Effector CD8-positive, alpha-beta T cell (primary cell): ENCODE measurements at places on chromosomes 11 and 22.

GRCh38 chr22:22730655-22731373 lies 86.4 kb downstream of the GGTLC2 start:
- no peak for DNase-seq

- no peak for DNase-seq
These were observed 776 bp downstream of the NLRX1 start for GRCh38 chr11:119169282-119169719.

- no peak for DNase-seq
These were observed 133.8 kb downstream of the BRD1 start for GRCh38 chr22:49693848-49694247.

DNA sequence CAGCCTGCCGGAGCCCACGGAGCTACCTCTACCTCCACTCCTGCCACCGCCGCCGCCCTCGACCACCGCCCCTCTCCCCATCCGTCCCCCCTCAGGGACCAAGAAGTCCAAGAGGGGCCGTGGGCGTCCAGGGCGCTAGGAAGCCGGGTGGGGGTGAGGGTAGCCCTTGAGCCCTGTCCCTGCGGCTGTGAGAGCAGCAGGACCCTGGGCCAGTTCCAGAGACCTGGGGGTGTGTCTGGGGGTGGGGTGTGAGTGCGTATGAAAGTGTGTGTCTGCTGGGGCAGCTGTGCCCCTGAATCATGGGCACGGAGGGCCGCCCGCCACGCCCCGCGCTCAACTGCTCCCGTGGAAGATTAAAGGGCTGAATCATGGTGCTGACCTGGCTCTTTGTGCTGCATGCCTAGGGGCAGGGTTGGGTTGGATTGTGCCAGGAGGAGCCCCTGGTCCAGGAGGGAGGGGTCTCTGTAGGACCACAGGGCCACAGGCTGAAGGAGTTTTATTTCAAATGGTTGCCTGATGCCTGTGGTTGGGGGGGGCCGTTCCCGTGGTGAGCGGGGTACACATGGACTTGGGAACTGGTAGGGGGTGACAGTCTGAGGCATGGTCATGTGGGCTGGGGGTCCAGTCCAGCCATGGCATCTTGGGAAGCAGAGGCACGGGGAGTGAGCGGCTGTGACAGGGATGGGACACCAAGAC lies 2.3 kb downstream of the PTPRCAP start:
- no peak for DNase-seq

GRCh38 chr11:73356979-73357860 lies 19.0 kb upstream of the RELT start:
- DNase-seq: no peak

- DNase-seq: no peak
These were observed 77.9 kb upstream of the TIMP3 start for GRCh38 chr22:32723643-32724042.

- no peak for DNase-seq
These were observed 2.1 kb downstream of the ADAMTS8 start for GRCh38 chr11:130426223-130426836.

DNA sequence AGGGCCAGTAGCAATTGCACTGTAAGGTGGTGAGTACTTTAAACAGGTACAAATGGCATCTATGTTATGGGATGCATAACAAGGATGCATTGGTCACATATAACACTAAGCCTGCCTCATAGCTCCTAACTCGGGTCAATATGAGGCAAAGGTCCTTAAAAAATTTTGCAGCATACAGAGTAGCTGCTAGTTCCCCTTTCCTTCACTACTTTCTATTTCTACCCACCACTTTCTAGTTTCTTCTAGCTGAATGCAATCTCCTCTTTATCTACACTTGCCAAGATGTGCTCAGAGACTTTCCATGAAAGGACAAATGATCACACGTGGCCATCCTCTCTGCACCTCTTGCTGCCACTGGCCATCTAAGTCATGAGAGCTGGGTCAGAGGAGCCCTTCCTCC lies 9.8 kb downstream of the OR51F2 start:
- no peak for DNase-seq

DNA sequence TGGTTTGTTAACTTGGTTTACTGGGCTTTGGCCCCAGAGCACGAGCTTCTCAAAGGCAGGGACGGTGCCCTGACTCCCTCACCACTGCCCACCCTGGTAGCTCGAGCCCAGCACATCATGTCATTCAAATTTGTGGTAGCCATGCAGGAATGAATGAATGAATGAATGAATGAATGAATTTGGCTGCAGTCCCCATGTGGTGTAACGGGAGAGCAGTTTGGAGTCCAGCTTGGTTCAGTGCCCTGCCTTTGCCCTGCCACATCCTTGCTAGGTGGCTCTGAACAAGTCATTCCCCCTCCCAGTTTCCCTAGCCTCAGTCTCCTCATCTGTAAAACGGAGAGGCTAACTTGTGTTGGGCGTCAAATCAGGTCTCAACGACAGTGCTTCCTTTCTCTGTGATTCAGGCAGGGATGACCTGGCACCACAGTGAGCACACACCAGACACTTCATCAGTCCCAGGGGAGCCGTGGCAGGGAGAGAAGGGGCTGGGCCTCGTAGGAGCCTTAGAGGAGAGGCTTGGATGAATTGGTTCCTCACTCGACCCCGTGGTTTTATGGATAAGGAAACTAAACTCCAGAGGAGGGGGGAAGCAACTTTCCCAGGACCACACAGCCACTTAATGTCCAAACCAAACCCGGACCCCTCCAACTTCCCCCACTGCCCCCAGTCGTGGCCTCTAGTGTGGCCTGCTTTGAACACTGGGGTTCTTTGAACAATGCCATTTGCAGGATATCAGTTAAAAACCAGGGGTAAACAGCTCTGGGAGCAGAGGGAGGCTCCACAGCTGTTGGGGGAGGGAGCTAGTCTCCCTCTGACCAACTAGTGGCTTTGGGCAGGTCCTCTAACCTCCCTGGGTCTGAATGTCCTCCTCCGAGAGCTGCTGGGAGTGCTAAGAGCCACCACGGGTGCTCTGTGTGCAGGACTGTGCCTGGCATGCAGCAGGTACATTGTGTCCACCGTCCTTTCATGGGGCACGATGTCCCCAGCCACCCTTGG lies 86.2 kb downstream of the CACNA1I start:
- DNase-seq: no peak

- no peak for DNase-seq
These were observed 971.4 kb downstream of the BRD1 start for GRCh38 chr22:48856308-48856615.

- no peak for DNase-seq
These were observed 13.9 kb upstream of the SCGB1A1 start for GRCh38 chr11:62404901-62405300.

- no peak for DNase-seq
These were observed 27.1 kb upstream of the OPCML start for GRCh38 chr11:133559382-133559781.

DNA sequence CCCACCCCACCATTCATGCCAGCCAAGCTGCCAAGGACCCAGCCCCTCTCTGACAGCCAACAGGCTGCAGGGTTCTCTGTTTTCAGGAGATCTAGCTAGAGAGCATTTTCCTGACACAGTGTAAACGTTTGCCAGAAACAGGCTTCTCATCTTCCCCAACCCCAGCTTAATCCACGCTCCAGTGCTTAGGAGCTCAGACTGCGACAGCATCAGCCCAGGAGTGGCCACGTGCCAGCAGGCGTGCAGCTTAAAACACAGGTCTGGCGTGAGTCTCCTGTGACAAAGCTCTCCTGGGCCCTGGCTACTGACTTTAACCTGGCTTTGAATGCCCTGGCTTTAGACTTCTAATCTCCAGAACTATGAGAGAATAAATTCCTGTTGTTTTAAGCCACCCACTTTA lies 66.6 kb downstream of the GALNT18 start:
- DNase-seq: no peak

DNA sequence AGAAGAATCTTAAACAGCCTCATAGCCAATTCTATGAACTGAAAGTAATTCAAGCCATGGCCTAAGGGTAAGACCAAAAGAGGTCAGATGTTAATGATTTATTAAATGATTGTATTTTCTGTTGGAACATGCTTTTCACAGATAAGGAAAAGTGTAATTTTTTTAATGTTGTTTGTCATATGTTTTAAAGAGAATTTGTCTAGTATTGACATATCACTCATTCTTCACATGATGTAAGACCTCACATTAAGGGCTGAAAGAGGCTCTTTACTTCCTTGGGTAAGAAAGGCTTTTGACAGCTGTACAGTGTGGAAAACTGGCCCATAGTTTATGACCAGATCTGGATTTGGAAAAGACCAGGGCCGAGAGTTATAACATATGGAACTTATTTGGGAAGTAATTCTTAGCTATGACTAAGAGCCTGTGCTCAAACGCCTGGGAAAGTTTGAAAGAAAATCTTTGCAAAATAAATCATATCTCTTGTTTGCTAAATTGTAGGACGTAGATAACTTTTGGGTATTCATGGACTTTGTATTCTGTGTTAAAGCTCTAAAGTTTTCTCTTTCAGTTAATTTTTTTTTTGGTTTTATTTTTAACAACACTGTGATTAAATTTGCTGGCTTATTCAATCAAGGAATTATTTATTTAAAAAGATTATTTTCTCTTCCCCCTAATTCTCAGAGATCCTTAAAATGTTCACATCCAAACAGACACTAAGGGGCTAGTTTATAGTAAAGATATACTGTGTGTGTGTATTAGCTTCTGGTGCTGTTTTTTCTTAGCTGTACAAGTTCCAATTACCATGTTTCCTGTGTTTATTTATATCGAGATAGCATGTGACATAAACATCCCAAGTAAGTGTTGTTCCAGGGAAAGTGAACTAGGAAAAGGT lies 162.2 kb downstream of the ARHGAP42 start:
- no peak for DNase-seq

- DNase-seq: no peak
These were observed 45.5 kb upstream of the CRYBB3 start for GRCh38 chr22:25153961-25154666.

GRCh38 chr11:35477901-35478300 lies 47.5 kb downstream of the PAMR1 start:
- no peak for DNase-seq

- no peak for DNase-seq
These were observed 640 bp downstream of the PPP1CA start for GRCh38 chr11:67400942-67401494.

DNA sequence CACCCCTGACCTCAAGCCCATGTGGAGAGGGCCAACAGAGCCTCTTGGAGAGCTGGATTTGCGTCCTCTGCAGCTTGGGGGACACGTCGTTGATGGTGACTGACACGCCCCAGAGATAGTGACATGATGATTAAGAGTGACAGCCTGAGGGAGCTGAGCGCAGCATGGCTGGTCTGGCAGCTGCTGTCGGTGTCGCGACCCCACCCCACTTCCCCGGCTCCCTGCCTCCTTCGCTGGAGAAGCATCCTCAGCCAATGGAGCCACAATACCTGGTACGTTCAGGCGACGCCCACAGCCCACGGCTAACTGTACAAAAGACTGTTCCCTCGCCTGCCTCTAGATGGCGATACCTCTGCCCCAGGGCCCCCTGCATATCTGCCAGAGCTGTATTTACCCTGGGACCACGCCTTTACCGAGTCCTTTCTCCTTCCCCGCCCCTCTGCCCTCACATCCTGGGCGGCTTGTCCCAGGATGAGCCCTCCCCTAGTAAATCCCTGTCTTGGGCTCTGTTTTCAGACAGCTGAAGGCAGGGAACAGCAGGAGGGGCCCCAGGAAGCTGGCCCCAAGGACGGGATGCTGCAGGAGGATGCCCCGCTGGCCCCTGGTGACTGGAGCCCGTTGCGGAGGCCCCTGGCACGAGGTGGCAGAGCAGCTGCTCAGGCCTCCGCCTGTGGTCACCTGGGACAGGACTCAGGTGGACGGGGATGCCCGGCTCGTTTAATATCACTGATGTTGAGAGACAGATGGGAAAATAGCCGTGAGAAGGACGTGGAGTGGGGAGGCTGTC lies 90.6 kb downstream of the RPS6KA4 start:
- peak; percentile 55 for DNase-seq

GRCh38 chr11:116901211-116901610 lies 63.8 kb upstream of the APOA1 start:
- DNase-seq: no peak

DNA sequence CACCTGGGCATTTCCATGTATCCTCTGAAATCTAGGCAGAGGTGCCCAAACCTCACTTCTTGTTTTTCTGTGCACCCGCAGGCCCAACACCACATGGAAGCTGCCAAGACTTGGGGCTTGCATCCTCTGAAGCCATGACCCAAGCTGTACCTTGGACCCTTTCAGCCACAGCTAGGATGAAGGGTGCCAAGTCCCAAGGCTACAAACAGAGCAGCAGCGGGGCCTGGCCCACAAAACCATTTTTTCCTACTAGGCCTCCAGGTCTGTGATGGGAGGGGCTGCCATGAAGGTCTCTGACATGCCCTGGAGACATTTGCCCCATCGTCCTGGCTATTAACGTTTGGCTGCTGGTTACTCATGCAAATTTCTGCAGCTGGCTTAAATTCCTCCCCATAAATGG lies 20.4 kb upstream of the EIF4G2 start:
- DNase-seq: no peak

DNA sequence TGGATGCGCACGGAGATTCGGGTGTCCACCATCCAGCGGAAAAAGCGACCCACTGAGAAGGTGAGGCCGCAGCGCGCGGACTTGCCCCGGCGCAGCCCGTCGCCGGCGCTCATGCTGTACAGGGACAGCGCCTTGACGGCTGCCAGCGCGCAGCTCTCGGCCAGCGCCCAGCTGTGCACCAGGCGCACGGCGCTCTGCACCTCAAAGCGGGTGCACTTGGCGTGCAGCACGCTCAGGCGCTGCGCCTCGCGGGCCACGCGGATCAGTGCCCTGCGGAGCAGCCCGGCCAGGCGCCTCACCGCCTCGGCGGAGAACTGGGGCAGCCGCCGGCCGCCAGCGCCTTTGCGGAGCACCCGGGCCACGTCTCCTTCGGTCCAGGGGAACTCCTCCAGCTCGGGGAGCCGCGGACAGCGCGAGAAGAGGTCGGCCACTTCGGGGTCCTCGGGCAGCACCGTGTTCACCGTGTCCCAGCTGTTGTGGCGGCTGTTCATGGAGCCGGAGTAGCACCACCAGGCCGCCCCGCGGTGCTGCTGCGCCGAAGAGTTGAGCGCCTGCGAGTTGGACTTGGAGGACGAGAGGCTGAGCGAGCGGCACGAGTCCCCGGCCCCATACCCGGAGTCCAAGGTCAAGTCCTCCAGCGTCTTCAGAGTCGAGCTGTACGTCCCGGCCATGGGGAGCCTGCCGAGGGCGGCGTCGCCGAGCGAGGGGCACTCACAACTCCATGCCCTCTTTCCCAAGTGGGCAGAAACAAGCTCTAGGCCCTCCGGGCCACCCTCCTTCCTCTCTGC lies 703 bp downstream of the ABTB2 start:
- peak; percentile 26 for DNase-seq
